Body of pancreas (tissue), 4 donors: ENCODE measurements at places on chromosomes 4 and X. TPM values are rescaled to one million over a fixed set of nuclear protein-coding genes. Genes with fewer than 3 reads are reported as not detected.

DNA sequence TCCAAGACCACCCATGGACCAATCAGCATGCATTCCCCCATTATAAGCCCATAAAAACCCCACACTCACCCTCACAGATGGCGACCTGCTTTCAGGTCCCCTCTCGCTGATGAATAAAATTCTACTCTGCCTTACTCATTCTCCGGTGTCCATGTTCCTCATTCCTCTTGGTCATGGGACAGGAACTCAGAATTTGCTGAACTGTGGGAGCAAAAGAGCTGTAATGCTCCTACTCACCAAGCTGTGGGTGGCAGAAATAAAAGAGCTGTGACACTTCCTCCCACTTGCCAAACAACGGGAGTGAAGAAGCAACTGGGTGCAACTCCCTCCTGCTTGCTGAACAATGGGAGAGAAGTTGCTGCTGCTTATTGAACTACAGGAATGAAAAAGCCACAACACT lies 168.5 kb upstream of the PCDH18 start:
- DNase-seq, result peak; percentile 8

The CABS1 gene
- total RNA-seq, result not detected

DNA sequence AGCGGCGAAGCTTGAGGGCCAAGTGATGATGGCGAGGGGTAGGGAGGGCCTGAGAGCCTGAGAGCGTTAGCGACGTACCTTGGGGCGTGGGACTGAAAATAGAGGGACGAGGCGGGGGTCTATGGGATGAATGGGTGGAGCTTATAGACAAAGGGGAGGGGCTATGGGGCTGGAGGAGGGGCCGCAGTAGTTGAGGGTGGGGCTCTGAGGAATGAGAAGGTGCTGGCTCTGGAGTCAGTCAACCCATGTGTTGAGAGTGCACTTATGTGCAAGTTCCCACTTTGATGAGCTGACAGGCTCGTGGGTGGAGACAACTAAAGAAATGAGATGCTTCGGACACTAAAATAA lies 488 bp downstream of the TBC1D25 start:
- DNase-seq, result peak; percentile 51

The DGKK gene
- total RNA-seq, result not detected

The FGA gene
- total RNA-seq, result not detected

DNA sequence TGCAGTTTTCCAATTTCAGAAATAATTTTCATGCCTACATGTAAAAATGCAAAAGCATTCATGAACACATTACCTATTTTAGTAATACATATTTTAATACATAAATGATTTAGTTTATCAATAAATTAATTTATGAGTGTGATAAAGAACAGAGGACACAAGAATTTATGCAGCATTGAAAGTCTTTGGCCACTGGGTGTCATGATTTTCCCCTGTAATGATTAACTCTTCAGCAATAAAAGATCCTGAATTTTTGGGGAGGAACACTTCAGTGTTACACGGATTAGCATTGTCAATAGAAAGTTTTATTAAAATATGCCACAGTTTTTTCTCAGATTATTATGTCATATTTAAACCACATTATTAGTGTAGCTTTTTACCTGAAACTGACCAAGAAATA lies 8.6 kb upstream of the VCX2 start:
- no peak for DNase-seq

GRCh38 chr4:120801137-120801758 lies 121.3 kb downstream of the PRDM5 start:
- DNase-seq, result no peak

The MAP7D2 gene
- total RNA-seq, result under 0.01 TPM

The TBC1D8B gene
- 10.6 TPM for total RNA-seq

The HPGDS gene
- total RNA-seq, result 3.6 TPM

- DNase-seq, result peak; percentile 71
Measured at GRCh38 chr4:25299476-25300203, 12.9 kb upstream of the ZCCHC4 start.

DNA sequence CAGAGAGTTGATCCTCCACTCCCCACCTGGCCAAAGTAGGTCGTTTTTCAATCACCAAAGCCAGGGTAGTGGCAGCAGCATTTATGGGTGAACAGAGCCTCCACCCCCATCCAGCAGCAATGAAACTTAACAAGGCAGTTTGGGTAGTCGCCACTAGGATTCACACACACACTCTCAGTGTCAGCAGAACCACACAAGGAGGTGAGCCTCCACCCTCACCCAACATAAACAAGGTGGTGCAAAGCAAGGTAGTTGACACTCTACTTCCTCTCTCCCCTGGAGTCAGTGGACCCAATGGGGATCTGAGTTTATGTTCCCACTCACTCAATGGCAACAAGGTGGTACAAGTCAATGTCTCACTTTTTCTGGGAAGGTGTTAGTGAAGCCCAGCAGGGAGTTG lies 50.4 kb upstream of the CCDC149 start:
- no peak for DNase-seq

The CENPU gene
- 2.3 TPM for total RNA-seq

- no peak for DNase-seq
Measured at GRCh38 chrX:105462186-105462585, 241.7 kb upstream of the TEX13A start.

GRCh38 chr4:128451270-128451905 lies 163.8 kb upstream of the PGRMC2 start:
- DNase-seq, result no peak

The SLC7A11 gene
- total RNA-seq, result 3.4 TPM

The LDB2 gene
- 14.8 TPM for total RNA-seq

GRCh38 chr4:22941688-22942375 lies 249.1 kb downstream of the GBA3 start:
- peak; percentile 59 for DNase-seq

DNA sequence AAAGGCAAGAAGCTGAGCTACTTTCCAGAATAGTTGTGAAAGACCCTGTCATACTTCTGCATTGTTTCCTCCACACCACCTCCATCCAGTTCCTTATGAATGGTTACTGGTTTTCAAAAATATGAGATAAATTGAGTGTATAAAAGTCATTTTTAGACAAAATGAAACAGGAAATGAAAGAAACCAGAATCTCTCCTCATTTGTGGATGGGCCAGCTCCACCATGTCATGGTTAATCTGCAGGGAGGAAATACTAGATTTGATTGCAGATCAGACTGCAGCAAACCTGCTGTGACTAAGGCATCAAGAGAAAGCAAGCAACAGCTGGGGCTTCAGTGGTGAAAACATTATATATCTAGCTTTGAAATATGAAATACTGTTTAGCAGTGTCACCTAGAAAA lies 23.8 kb downstream of the F9 start:
- DNase-seq, result no peak

DNA sequence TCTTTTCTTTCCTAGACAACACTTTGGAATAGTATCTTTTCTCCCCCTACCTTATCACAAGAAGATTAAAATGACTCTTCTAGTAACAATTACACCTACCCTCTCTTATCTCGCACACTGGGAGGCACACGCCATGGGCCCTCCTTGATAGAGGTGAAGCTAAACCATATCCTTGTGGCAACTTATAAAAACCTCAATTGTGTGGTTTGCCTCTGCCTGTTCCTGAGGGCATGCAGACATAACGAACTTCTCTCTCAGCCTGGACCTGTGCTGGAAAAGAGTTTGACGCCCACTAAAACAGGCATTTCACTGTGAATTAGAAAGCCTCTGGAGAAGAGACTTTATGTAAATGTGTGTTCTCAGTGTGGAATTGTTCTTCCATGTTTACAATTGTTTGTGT lies 141.2 kb downstream of the NDST3 start:
- no peak for DNase-seq

The TLR7 gene
- not detected for total RNA-seq
